ENCODE measurements at places on chromosomes 16 and 17.

- DNase-seq, result no peak
These were observed 14.9 kb upstream of the STAC2 start for GRCh38 chr17:39240631-39241030.

DNA sequence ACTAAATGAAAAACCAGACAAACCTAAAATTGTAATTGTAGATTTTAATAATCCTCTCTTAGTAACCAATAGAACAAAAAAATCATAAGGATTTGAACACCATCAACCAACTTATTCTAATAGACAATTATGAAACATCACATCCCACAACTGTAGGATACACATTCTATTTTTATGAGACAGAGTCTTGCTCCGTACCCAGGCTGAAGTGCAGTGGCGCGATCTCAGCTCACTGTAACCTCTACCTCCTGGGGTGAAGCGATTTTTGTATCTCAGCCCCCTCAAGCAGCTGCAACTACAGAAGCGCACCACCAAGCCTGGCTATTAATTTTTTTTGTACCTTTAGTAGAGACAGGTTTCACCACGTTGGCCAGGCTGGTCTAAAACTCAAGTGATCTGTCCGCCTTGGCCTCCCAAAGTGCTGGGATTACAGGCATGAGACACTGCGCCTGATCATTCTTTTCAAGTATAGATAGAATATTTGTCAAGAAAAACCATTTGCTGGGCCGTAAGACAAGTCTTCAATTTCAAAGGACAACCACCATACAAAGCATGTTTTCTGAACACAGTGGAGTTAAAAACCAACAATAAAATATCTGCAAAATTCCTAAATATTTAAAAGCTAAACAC is 49.8 kb downstream of the CREBBP start:
- DNase-seq, result no peak

GRCh38 chr17:74239172-74239571 is 25.8 kb downstream of the TTYH2 start:
- DNase-seq, result no peak

DNA sequence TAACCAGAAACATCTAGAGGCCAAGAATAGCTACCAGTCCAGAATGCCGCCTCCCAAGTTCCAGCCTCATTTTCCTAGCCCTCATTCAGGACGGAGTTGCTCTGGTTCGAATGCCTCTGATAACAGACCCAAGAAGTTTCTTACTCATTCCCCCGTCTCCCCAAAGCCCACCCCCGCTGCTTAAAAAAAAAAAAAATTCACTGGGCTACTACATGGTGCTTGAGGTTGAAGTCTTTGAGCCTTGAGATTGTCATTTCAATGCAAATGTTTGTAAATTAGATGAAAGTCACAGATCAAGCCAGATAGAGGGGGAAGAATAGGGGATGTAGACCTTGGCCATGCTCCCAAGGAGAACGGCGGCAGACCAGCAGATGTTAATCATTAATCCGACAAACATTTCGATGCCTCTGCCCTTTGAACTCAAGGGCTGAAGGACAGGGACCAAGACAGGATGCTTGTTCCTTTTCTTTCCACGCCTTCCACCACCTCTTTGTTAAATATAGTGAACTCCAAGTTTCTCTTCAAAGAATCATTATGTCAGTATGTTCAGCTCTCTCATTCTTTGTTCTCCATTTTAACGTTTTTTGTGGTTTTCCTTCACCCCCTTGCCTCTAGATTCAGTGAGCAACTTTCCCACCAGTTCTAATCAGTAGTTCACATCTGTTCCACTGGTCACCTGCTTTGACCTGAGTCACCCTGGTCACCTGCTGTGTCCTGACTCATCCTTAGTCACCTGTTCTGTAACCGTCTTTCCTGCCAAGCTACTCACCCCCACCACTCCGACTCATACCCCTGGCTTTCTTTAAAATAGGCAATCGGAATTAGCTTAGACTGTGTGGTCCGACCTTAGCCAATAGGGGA is 190.3 kb downstream of the CPPED1 start:
- DNase-seq, result no peak

DNA sequence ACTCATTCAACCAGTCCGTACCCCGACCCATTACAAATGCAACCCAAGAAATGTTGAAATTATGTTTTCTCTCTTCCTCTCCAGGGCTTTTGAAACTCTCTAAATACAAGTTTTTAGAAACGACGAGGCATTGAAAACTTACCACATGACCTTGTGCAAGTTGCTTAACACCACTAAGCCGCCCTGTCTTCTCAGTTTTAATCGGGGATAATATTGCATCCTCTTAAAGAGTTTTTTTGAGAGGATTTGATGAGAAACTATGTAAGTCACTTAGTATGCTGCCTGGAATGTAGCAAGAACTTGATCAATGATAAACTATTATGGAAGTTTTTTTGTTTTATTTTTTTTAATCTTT is 149.0 kb upstream of the FAM20A start:
- no peak for DNase-seq
